IMR-90 (cell line): ENCODE measurements at places on chromosomes 2 and 18. TPM values are rescaled to one million over a fixed set of nuclear protein-coding genes. Genes with fewer than 3 reads are reported as not detected.

C2orf76 gene
- 8.9 and 12.6 TPM in 2 replicates for polyA plus RNA-seq

DNA sequence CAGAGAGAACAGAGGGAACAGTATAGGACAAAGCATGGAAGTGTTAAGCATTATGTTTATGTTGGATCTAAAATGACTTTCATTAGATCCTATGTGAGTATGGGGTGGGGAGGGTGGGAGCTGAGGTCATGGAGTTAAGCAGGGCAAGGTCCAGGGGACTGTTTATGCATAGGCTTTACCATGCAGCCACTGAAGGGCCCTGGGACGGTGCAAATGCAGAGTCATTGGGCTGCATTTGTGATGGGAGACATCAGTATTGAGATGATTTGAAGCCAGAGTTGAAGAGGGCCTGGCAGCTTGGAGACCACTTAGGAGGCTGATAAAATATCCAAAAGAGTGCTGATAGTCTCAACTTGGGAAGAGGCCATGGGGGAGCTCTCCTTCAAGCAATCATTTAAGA lies 22.7 kb downstream of the IL1RL2 start:
- no peak for DNase-seq

SLC39A10 gene
- 12.6 and 17.6 TPM in 2 replicates for polyA plus RNA-seq

GRCh38 chr2:240995041-240996021 lies 3.1 kb upstream of the SNED1 start:
- no peak for DNase-seq

LCT gene
- not detected in 2 replicates for polyA plus RNA-seq

DNA sequence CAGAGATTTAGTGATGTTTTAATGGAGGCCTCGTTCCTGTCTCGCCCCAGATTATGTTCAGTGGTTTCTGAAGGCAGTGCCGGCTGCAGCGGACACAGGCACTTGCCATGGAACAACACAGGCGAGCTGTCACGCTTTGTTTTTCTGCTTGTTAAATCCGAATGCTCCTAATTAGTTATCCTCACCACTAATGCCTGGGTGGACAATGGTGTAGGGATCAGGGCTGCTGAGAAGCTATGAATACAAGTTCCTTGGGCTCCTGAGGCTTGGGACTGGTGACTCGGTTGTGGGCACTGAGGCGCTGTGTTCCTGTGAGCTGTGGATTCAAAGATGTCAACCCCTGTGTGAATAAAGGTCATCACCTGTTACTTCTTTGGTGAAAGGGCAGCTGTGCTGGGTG lies 123.5 kb downstream of the PLEKHM3 start:
- DNase-seq = no peak

DNA sequence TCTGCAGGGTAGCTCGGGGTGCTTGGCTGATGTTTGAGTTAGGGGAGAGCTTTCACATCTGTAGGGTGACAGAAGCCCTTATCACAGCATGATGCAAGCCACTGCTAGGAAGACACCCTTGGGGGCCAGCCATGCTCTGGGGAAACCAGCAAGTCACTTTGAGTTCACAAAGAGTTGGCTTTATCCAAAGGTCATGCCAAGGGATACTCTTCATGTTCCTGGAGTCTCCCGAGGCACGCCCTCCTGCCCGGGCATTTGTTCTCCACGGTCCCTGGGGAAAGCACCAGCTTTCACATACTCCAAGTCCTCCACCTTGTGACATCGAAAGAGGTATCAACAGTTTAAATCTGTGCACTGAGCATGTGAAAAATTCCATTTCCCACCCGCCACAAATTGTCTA lies 227.7 kb downstream of the VAPA start:
- no peak for DNase-seq

MEMO1 gene
- polyA plus RNA-seq = 48.9 and 49.7 TPM in 2 replicates

SCN9A gene
- 33.7 and 40.1 TPM in 2 replicates for polyA plus RNA-seq

- no peak for DNase-seq
Measured at GRCh38 chr2:213034585-213034984, 116.8 kb downstream of the IKZF2 start.

GRCh38 chr2:153890576-153890975 lies 18.9 kb downstream of the GALNT13 start:
- DNase-seq = no peak
